ENCODE measurements at places on chromosomes 3 and 15. TPM values are rescaled to one million over a fixed set of nuclear protein-coding genes. Genes with fewer than 3 reads are reported as not detected.

Gene MAP3K13
- 35.4 TPM for total RNA-seq

DNA sequence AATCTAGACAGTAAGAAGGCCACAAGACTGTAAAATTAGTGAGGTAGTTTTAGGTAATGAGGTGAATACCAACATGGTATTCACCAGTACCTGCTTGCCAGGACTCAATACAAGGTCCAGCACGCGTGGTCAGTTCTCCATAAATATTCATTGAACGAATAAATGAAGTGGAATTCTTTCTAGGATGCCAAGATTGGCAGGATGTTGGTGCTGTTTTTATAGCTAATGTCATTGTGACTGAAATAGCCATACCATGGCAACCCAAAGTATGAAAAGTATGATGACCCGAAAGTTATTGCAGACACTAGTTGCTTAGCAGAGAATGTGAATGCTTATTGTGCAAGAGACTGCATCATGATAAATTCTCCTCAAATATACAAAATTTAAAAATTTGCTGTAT, 307.2 kb downstream of the KCNH8 start:
- DNase-seq: no peak

DNA sequence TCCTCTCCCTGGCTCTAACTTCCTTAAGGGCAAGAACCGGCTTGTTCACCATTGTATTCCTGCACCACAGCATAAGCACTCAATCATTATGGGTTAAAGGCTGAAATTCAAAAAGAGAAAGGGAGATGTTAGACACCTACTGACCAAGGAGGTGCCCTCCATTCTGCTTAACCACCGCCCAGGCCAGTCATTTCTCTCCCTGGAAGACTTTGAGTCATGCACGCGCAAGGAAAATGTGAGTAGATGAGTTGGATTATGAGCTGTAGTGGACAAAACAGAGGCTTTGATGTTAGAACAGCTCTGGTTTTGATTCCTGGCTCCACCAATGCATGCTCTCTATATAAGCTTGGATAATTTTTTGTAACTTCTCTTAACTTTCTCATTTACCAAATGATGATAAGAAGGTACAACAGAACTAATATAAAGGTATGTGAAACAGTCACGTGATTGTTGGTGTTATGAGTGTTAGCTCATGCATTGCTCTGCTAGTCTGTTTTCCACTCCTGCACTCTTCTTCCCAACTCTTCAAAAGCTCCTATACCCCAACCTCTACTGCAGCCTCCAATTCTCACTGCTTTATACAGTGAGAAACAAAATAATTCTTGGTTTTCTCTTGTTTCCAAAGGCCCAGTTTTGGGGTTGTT, 148.4 kb upstream of the ATP11B start:
- no peak for DNase-seq

GRCh38 chr3:5489536-5489935, 302.0 kb downstream of the EDEM1 start:
- DNase-seq: no peak

DNA sequence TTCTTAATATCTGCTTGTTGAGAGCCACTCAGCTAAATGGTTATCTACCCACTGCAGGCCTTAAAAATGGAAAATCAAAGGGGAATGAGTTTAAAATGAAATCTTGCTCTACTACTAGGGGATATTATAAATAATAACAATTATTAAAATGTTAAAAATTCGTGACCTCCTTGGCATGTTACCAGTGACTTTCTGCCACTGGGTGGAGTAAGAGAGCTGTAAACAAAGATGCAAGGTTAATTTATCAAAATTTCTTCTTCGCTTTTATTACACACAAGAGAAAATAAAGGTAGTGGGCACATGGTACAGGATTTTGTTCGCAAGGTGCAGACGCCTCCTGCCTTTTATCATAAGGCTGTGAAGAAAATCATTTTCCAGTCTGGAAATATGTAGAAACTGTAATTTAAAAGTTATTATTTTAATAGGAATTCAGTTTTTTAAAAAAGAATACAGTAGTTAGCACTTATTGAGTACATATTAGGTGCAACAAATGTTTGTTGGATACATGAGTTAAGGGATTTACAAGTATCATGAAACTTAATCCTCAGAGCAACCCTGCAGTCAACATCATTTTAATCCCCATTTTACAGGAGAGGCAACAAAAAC, 272.6 kb downstream of the SUCLG2 start:
- DNase-seq: no peak

DNA sequence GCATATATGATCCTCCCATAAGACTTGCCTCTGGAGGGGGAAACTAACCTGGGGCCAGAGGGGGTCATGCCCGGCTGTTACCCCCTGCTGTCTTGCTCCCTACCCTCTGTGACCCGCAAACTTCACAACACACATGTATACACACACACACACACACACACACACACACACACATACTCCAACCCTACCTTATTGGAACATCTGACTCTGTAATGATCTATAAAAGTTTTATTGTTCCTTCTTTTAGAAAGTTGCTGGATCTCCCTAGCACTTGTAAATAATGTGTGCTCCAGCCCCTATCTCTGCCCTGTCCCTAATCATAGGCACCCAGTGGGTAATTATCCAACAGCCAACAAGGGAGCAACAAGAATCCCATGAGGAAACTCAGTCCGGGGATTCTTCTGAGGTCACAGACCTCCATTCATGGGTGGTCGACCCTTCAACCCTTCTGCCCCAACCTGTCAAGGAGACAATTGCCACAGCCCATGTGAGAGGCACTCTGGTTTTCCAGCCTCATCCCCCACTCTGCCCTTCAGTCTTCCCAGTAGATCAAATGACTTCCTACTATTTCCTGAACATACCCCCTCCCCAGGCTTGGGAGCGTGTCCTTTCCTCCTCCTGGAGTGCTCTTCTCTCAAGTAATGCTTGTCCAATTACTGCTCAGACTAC, 14.0 kb upstream of the TPM1 start:
- DNase-seq: no peak

DNA sequence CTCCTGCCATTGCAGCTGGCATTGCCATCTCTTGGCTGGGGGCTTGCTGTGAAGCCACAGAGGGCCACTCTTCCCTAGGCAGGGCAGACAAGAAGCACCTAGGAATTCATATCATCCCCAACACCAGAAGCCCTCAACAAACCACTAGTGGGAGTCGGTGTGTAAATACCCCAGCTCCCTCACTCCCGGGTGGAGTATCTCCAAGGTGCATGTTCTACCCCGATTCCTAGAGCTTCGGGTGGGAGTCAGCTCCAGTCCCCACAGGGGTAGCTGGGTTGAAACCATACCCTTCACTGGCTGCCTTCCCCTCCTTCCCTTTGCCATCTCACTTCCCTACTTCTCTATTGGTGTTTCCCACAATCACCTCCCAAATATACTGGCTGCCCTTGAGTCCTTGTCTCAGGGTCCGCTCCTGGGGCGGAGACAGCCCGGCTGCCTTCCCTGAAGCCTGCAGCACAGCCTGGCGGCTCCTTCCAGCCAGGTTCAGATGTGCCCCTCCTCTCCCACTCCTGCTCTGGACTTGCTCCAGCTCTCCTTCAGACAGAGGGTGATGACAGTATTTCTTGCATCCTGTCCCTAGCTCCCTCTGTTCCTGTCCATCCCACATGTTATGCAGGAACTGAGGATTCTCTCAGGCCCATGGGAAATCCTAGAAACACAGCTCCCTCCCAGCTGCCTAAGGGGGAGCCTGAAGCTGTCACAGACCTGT, 33.3 kb downstream of the FAM3D start:
- no peak for DNase-seq

Gene XCR1
- 0.32 TPM for total RNA-seq

Gene ADAMTS7
- 5.3 TPM for total RNA-seq

Gene LYZL4
- total RNA-seq: not detected

DNA sequence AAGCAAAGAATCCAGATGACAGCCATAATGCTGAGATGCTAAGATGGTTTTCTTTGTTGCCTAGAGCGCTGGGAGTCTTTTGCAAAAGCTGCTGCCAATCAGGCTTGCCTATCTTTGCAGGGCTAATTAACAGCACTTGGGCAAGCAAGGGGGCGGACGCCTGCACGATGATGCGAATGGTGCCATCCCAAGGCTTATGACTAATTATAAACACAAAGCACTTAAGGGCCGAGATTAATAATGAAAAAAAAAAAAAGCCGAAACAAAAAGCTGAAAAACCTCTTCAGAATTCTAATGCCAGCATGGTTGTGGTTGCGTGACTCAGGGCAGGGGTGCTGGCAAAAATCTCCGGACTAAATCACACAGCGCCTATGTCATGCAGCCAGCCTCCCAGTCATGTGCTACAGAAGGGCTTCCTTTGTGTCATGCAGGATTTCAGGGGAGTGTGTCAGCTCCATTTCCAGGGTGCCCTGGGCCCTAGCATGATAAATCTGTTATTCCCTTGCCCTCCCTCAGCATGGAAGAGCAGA, 185.0 kb upstream of the ANKRD28 start:
- DNase-seq: no peak

- DNase-seq: no peak
These were observed 343.9 kb downstream of the ARRDC4 start for GRCh38 chr15:98304371-98304770.

- DNase-seq: no peak
These were observed 9.3 kb upstream of the EPHB3 start for GRCh38 chr3:184552296-184552695.

Gene NDN
- total RNA-seq: 27.1 TPM

Measured in lower lobe of right lung (tissue), 2 donors.